Esophagus squamous epithelium (tissue), 5 donors: ENCODE measurements at places on chromosomes 13 and 19.

DNA sequence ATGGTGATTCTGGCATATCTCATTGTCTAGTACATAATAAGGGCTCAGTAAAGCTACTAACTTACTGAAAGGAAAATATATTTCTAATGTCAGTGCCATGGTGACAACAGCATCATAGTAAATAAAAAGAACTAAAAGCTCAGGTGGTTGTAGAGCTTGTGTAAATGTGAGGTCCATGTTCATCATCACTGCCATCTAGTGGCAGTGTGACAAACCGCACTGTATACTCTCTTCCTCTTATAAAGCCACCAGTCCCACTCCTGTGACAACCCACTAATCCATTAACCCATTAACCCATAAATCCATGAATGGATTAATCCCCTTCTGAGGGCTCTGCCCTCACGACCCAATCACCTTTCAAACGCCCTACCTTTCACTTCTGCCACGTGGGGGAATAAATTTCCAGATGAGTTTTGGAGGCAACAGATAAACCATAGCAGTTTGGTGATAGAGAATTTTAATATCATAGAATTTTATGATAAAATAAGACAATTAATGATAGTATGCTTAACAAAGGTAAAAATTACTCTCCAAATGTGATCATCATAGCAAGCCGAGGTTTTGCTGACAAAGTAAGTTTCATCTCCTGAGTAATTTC, 160.4 kb upstream of the SGCG start:
- H3K27ac ChIP-seq: no peak overlapping the region
- no peak for DNase-seq
- H3K27me3 ChIP-seq: no peaks in the 10 kb centered on the region
- H3K4me1 ChIP-seq: no peaks in the 10 kb centered on the region
- no peaks in the 10 kb centered on the region for H3K36me3 ChIP-seq

DNA sequence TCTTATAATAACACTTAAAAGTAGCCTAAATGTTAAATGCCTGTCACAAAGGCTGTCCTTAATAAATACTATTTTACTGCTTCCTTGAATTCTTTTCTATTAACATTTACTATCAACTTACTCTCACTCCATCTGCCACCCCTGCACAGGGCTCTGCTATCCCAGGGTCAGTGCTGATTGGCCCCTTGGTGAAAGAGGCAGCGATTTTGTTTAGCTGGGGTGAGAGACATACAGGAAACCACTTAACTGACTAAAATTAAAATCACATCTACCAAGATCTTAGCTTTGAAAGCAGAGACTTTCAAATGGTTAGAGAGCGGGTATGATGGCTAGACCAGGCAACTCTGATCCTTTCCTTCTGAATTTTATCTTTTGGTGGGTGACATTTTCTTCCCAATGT, 149.9 kb upstream of the HTR2A start:
- H3K36me3 ChIP-seq: no peaks in the 10 kb centered on the region
- no peak overlapping the region for H3K27ac ChIP-seq
- no peaks in the 10 kb centered on the region for H3K27me3 ChIP-seq
- DNase-seq: no peak
- H3K4me3 ChIP-seq: no peak overlapping the region

DNA sequence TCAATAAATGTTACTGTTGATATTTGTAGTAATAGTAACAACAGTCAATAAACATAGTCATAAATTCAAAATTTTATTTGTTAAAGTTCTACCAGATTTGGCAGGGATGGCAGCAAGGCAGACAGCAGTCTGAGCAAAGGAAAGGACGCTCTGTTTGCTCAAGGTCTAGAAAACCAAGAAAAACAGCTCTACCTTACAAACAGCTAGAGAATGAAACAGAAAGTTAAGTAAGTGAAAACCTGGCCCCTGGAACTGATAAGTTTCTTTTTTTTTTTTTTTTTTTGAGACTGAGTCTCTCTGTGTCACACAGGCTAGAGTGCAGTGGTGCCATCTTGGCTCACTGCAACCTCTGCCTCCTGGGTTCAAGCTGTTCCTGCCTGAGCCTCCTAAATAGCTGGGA, 27.9 kb downstream of the ENOX1 start:
- H3K36me3 ChIP-seq: no peaks in the 10 kb centered on the region
- DNase-seq: no peak
- H3K27ac ChIP-seq: no peak overlapping the region
- H3K4me1 ChIP-seq: no peaks in the 10 kb centered on the region
- H3K4me3 ChIP-seq: no peak overlapping the region

DNA sequence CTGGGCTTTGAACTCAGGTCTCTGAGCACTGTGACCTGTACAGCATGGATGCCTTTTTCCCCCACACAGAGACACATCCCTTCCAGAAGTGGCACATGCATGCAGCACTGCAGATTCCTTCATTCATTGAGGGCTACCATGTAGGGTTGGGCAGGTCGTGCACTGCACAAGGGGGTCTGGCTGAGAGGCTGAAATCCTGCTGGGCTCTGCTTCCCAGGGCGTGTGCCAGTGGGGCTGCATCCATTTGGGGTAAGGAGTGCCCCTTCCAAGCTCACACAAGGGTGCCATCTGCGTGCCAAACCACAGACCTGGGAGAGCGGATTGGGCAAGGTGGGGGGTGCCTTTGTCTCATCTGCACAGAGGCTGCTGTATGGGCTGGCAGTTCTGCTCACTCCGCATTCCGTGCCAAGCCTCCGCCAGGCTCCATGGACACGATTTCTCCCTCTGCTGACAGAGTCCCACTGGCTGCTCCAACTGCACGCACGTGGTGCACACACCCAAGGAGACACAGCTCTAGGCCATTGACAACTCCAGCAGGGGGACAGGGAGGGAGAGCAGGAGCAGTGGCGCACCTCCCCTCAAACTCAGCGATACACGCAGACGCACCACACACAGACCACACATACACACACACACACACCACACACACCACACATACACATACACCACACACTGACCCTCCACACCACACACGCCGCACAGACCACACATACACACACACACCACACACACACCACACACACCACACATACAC, 4.5 kb upstream of the SHISA7 start:
- H3K4me3 ChIP-seq: no peak overlapping the region
- H3K27me3 ChIP-seq: peaks cover 9% of the 10 kb centered on the region
- DNase-seq: no peak
- peaks cover 58% of the 10 kb centered on the region for H3K4me1 ChIP-seq
- H3K27ac ChIP-seq: no peak overlapping the region
- H3K36me3 ChIP-seq: no peaks in the 10 kb centered on the region

- no peak for DNase-seq
- peaks cover 37% of the 10 kb centered on the region for H3K4me1 ChIP-seq
- peak overlapping the region; percentile 98 for H3K27ac ChIP-seq
- H3K36me3 ChIP-seq: peaks cover 48% of the 10 kb centered on the region
- no peaks in the 10 kb centered on the region for H3K27me3 ChIP-seq
Observed at GRCh38 chr19:35757231-35757748, 461 bp upstream of the HSPB6 start.

DNA sequence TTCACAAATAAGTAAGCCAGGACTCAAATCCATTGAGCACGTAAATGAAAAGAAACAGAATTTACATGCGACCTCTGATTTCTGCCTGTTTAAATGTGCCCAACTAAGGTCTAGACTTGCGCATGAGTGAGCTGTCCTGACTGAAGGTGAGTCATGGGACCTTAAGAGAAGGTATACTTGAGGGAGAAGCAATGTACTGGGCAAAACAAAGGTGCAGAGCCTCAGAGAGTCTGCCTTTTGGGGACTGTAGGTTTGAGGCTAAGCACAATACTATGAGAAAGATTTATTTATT, 45.8 kb downstream of the UFM1 start:
- no peak overlapping the region for H3K27ac ChIP-seq
- DNase-seq: no peak
- no peaks in the 10 kb centered on the region for H3K27me3 ChIP-seq
- H3K4me1 ChIP-seq: peaks cover 3% of the 10 kb centered on the region
- no peaks in the 10 kb centered on the region for H3K36me3 ChIP-seq

- H3K36me3 ChIP-seq: no peaks in the 10 kb centered on the region
- no peaks in the 10 kb centered on the region for H3K27me3 ChIP-seq
- H3K4me3 ChIP-seq: no peak overlapping the region
- no peak for DNase-seq
- no peaks in the 10 kb centered on the region for H3K4me1 ChIP-seq
Observed at GRCh38 chr13:75889427-75889826, 253.3 kb downstream of the LMO7 start.

- no peaks in the 10 kb centered on the region for H3K27me3 ChIP-seq
- H3K36me3 ChIP-seq: peaks cover 11% of the 10 kb centered on the region
- DNase-seq: peak; percentile 56
- peak overlapping the region; percentile 76 for H3K4me3 ChIP-seq
- peak overlapping the region; percentile 99 for H3K27ac ChIP-seq
- H3K4me1 ChIP-seq: peaks cover 55% of the 10 kb centered on the region
Observed at GRCh38 chr19:39405958-39406655, 540 bp upstream of the ZFP36 start.

GRCh38 chr19:5850743-5851293, 431 bp downstream of the FUT3 start:
- peaks cover 1% of the 10 kb centered on the region for H3K36me3 ChIP-seq
- no peak for DNase-seq
- no peaks in the 10 kb centered on the region for H3K4me1 ChIP-seq
- H3K27me3 ChIP-seq: no peaks in the 10 kb centered on the region
- H3K4me3 ChIP-seq: peak overlapping the region; percentile 29

GRCh38 chr13:111329641-111330040, 9.2 kb downstream of the TEX29 start:
- H3K4me1 ChIP-seq: no peaks in the 10 kb centered on the region
- no peak for DNase-seq
- no peak overlapping the region for H3K27ac ChIP-seq
- no peaks in the 10 kb centered on the region for H3K36me3 ChIP-seq
- H3K4me3 ChIP-seq: no peak overlapping the region

- H3K4me1 ChIP-seq: no peaks in the 10 kb centered on the region
- H3K27ac ChIP-seq: no peak overlapping the region
- peaks cover 19% of the 10 kb centered on the region for H3K27me3 ChIP-seq
- no peak overlapping the region for H3K4me3 ChIP-seq
- H3K36me3 ChIP-seq: no peaks in the 10 kb centered on the region
- no peak for DNase-seq
Observed at GRCh38 chr19:29287061-29287460, 74.1 kb upstream of the UQCRFS1 start.
